ENCODE measurements at places on chromosomes 3 and 15.

- no peak for DNase-seq
Observed at GRCh38 chr3:46301122-46301835, 52.6 kb upstream of the CCR2 start.

DNA sequence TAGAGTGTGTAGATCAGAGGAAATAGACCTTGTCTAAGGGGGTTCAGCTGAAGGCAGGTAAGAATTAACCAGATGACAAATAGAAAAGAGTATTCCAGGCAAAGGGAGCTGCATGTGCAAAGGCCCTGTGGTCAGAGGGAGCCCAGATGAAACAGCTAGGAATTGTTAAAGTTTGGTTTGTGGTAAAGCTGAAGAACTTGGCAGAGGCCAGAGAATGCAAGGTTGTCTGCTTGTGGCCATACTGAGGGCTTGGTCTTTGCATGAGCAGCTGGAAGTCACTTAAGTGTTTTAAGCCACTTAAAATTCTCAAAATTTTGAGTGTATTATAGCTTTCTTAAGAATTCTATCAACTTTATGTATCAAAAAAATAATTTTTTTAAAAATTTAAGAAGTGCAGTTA is 116.5 kb downstream of the NEK10 start:
- no peak for DNase-seq

GRCh38 chr15:78208341-78208844 is 26.0 kb downstream of the ACSBG1 start:
- DNase-seq, result no peak

DNA sequence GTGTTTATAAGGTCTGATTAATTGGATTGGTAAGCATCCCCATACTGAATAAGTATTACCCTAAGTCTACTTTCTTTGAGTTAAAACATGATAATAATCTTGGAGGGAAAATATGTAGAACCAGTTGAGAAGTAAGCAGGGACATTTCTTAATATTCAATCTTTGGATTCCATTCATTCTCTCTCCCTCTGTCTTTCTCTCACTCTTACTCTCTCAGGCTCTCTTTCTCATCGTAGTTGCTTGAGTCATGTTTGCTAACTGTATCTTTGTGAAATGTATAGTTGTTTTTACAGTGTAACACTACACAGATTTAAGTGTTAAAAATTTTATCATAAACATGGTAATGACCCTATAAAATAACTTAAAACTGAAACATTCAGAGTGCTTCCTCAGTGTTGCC is 163.8 kb downstream of the RSRC1 start:
- DNase-seq, result no peak

GRCh38 chr3:71119171-71119570 is 464.4 kb downstream of the FOXP1 start:
- DNase-seq, result no peak

- DNase-seq, result no peak
Observed at GRCh38 chr3:171077261-171077660, 50.7 kb upstream of the SLC2A2 start.

DNA sequence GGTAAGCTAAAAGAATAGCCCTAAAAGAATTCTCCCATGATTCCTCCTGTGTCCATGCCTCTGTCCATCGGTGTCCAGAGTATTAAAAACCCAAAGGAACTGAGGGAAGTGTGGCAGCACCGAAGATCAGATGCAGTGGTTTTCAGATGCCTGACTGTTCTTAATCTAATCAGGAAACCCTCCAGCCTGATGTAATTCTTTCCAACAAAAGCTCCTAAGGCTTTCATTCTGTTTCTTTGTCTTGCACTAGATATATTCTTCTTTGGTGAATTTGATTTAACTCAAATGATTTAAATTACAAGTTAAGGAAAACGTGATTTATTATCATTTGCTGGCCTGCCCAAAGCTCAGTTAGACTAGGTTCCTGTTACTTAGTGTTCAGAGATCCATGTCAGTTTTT is 71.2 kb downstream of the ARHGAP31 start:
- DNase-seq, result no peak

- DNase-seq, result no peak
Observed at GRCh38 chr3:9859530-9860025, 15.8 kb upstream of the RPUSD3 start.

- DNase-seq, result peak; percentile 16
Observed at GRCh38 chr3:108295421-108296175, 750 bp upstream of the HHLA2 start.

DNA sequence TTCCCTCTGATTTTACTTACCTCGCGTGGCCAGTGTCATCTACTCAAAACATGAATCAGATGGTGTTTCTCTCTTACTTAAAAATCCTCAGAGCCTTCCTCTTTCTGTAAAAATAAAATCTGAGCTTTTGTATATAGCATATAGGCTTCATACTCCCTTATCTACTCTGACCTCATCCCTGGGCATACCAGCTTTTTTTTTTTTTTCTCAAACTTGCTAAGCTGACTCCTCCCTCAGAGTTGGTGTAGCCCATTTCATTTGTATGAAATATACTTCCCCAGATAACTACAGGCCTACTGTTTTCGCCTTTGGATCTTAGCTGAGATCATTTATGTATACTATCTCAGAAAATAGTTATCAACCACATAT is 648.9 kb upstream of the ALCAM start:
- DNase-seq, result no peak

DNA sequence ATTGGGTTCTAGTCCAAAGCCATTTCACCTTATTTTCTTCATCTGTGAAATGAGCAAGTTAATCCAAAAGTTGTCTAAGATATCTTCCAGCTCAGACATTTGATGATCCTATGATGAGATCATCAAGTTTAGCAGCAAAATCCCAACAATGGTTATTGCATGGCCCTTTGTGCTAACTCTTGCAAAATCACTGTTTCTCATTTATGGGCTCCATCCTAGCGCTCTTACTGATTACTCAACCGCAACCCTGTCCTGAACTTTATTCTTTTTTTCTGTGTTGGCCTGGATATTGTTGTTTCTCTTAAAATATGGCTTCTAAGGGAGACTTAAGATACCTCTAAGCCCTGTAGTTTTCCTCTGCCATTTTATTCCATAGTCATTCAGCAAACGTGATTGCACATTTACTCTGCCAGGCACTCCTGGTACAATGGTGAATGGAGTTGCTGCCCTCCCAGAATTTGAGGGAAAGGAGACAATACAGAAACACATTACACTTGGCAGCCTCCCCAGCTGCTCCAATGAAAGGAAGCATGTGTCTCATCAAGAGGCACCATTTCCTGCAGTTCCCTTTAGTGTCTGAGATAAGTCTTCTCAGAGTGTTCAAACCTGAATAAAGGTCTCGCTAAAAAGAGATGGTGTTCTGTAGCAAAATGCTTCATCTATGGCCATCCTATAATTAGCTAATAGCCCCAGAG is 4.4 kb downstream of the GXYLT2 start:
- DNase-seq, result no peak

- peak; percentile 71 for DNase-seq
Observed at GRCh38 chr15:31435912-31436628, 109.4 kb downstream of the KLF13 start.

GRCh38 chr3:177746337-177746933 is 549.2 kb upstream of the TBL1XR1 start:
- DNase-seq, result no peak

GRCh38 chr15:29126821-29127461 is 142.7 kb downstream of the NSMCE3 start:
- DNase-seq, result no peak

DNA sequence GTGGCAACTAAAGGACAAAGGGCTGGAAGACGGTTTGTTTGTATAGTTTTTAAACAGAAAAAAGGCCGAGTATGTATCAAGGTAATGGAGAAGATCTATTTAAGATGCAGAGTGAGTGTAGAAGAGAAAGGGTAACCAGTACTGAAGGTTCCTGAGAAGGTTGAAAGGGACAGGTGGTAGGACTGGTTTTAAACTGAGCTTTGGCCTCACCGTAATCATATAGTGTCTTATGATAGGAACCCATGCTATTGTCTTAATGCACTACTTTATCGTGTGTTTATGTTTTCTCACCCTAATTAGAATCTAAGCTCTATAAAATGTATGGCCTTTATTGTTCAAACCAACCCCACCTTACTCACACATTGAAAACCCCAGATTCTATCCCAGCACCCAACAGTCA is 32.7 kb downstream of the FHIT start:
- no peak for DNase-seq

DNA sequence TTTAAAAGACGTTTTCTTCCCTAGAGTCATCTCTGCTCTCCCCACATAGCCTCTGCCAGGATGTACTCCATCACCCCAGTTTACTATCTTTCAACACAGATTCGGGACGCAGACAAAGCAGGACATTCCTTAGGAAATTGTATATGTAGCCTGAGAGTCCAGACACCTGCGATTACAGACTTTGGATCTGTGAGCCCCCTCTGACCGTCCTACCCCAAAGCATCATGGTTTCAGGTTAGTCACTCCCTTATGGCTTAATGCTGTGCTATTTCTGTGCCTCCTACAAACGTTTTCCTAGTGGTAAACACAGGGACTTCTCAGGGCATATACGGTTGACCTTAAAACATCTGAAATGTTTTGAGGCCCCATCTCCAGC is 234.0 kb upstream of the BHLHE40 start:
- DNase-seq, result no peak

DNA sequence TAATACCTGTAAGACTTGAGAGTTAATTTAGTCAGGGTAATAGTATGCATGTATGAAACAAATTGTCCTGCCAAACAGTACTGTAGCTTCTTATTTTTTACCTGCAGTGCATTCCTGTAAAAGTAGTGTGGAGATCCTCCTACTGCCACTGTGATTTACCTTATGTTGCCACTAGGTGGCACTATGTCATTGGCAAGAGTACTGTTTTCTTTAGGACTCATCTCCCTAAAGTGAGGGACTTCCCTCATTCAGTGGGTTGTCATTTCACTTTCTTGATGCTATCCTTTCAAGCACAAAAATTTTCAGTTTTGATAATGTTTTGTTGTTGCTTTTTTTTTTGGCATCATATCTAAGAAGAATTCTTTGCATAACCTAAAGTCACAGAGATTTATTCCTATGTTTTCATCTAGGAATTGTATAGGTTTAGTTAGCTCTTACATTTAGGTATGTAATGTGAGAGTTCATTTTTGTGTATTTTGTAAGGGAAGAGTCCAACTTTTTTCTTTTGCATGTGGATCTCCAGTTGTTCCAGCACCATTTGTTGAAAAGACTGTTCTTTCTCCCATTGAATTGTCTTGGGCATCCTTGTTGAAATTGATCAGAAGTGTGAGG is 105.7 kb downstream of the AKAP13 start:
- DNase-seq, result peak; percentile 41

- DNase-seq, result no peak
Observed at GRCh38 chr15:39270934-39271333, 309.9 kb upstream of the THBS1 start.

- no peak for DNase-seq
Observed at GRCh38 chr3:120477781-120478180, 27.0 kb upstream of the FSTL1 start.

DNA sequence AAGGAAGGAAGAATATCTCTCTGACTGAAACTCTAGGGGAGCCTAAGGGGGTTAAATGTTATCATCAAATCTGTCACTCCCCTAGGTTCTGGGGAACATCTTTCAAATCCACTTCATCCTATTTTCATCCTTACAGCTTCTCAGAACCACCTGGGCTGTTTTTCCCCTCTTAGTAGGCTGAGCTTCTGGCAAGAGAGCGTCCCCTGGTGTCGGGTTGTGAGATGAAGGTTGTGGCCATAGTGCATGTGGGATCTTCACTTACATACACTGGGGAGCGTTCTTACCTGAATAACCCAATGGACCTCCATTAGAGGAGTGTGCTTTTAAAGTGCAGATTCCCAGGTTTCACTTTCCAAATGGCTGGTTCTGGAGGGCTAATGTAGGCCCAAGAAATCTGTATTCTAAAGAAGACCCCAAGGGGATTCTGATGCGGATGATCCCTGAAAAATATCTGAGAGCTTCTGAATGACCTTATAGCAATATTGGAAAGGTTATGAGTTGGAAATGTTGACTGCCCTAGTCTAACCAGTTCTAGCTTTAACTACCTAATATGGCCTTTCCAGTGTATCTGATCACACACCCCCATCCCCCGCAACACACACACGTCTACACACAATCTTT is 663.7 kb downstream of the AGBL1 start:
- DNase-seq, result peak; percentile 75

- DNase-seq, result no peak
Observed at GRCh38 chr15:29854413-29854812, 32.1 kb upstream of the TJP1 start.

GRCh38 chr15:64906402-64906801 is 5.3 kb upstream of the ANKDD1A start:
- DNase-seq, result no peak

- DNase-seq, result no peak
Observed at GRCh38 chr3:150495563-150496168, 50.6 kb downstream of the SERP1 start.

- DNase-seq, result no peak
Observed at GRCh38 chr15:76460871-76461270, 124.3 kb downstream of the ISL2 start.

GRCh38 chr3:132788301-132788671 is 66.1 kb upstream of the NPHP3 start:
- DNase-seq, result no peak

DNA sequence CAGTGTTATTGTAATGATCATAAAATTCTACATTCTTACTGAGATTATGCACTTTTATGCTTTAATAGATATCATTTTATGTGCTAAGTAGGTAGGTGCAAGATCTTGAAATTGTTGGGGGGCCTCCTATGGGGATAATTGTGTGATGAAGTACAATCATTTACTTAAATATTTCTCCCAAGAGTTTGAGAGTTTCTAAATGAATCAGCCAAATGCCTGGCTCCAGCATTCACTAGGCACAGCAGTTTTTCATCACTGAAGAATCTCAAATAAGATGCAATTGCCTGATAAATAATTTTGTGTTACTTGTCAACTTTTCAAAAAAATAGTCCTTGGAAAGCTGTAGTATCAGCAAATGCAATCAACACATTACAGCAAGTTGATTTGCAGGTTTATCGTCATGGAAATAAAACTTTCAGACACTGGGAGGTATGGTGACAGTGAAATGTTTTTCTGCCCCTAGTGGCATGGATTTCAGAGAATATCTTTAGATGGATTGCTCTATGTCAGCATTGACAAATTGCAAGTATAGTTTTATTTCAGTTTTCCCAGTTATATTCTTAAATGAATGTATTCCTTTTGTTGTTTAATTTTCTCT is 167.1 kb downstream of the NEK11 start:
- DNase-seq, result no peak

GRCh38 chr15:98878172-98878571 is 129.4 kb downstream of the PGPEP1L start:
- DNase-seq, result no peak

DNA sequence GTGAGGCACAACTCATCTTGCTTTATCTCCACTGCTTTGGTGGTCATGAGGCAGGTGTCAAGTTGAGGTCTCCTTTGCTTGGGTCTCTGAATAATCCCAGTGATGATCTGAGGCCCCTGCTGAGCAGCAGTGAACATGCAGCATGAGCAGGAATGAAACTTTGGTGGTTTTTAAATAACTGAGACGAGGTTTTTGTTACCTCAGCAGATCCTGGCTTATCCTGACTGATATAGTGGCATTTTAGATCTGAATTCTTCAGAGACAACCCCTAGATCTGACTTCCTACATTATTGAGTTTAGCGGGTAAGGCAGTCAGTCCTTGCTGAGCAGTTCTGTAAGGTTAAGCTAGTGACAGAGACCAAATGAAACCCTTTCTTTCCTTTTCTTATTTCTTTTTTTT is 230.4 kb downstream of the ARRDC4 start:
- no peak for DNase-seq

- DNase-seq, result no peak
Observed at GRCh38 chr3:33889394-33890039, 91.1 kb downstream of the PDCD6IP start.
